ENCODE measurements at places on chromosomes 2 and 18.

DNA sequence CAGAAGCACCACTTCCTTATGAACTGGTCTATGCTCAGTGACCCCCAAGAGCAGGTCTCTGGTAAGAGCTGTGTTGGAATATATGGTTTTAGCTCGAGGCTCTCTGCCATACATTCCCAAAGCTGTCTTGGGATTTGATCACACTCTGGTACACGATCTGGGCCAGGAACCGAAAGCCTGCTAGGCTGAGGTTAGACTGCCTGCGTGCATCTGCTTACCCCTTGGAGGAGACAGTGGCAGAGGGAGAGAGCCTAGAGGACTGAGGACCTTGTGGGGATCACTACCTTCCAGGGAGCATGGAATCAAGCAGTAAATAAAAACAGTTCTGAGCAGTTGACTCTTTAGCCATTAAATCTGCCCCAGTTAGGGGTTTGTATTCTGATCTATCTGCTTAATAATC, 63.7 kb downstream of the ZNF532 start:
- peaks cover 5% of the 10 kb centered on the region for H3K4me1 ChIP-seq
- no peak overlapping the region for H3K4me3 ChIP-seq
- H3K36me3 ChIP-seq, result peaks cover 6% of the 10 kb centered on the region

DNA sequence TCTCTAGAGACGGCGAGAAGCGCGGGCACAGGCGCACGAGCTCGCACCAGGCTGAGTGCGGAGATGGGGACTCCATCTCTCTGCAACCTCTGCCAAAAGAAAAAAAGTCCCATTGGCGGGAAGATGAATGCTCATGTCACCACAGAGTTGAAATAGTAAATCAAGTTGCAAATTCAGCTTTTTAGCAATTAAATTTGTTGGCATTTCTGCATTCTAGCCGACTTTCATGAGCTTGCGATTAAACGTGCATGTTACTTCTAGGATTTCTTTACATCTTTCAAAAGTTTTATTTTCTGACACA, 588 bp downstream of the CHAC2 start:
- no peaks in the 10 kb centered on the region for H3K27me3 ChIP-seq
- no peak for DNase-seq
- peaks cover 2% of the 10 kb centered on the region for H3K36me3 ChIP-seq
- no peak overlapping the region for H3K27ac ChIP-seq
- no peaks in the 10 kb centered on the region for H3K4me1 ChIP-seq

DNA sequence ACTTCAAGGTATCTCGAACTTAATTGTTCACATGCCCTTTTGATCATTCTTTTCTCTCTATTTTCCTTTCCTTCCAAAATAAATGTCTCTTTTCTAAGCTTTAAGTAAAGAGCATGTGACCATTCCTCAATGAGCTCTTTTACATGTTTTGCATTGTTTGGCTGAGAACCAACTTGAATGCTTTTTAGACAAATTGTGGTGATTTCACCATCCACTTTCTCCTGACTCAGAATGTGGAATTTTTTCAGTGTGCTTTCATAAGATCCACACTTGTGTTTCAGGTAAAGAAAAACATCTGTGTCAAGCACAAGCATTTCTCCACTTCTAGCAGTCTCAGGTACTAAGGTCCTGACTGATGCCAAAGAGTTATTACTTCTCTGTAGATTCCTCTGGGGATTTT, 10.7 kb downstream of the RBM43 start:
- no peaks in the 10 kb centered on the region for H3K36me3 ChIP-seq
- H3K27ac ChIP-seq, result peak overlapping the region; percentile 0
- H3K4me3 ChIP-seq, result no peak overlapping the region
- no peaks in the 10 kb centered on the region for H3K27me3 ChIP-seq
- H3K4me1 ChIP-seq, result no peaks in the 10 kb centered on the region

- H3K4me1 ChIP-seq, result no peaks in the 10 kb centered on the region
- peaks cover 3% of the 10 kb centered on the region for H3K36me3 ChIP-seq
- no peaks in the 10 kb centered on the region for H3K27me3 ChIP-seq
- no peak overlapping the region for H3K27ac ChIP-seq
Measured at GRCh38 chr2:238096311-238097011, 3.7 kb upstream of the ESPNL start.

DNA sequence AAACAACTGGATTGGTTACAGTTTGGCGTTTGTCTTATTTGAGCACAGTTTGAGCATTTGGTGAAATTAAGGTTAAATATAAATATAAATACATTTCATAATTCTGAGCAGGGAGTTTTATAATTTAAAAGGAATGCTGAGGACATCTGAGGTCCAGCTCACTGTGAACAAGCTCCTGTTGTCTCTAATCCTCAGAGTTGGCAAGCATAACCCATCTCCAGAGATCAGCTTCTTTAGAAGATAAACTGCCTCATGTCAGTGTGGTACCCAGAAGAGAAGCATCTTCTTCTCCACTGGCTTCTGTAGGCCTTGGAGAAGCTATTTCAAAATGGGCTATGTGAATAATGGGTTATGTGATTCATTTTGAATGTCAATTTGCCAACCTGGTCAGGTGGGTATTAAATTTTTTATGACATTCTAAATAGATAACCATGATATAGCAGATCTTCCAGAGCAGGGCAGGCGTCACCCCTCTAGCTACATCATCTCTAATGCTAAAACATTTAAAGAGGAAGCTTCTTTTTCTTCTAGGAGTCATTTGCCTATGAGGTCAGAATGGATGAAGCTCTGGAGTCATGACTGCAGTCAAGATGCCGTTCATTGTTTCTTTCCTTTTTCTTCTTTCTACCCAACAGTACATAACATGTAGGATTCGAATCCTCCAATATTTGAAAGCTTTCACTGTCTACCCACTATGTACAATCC, 324.0 kb downstream of the RNF144A start:
- no peak overlapping the region for H3K27ac ChIP-seq
- no peaks in the 10 kb centered on the region for H3K4me1 ChIP-seq
- H3K27me3 ChIP-seq, result no peaks in the 10 kb centered on the region
- no peak for DNase-seq

DNA sequence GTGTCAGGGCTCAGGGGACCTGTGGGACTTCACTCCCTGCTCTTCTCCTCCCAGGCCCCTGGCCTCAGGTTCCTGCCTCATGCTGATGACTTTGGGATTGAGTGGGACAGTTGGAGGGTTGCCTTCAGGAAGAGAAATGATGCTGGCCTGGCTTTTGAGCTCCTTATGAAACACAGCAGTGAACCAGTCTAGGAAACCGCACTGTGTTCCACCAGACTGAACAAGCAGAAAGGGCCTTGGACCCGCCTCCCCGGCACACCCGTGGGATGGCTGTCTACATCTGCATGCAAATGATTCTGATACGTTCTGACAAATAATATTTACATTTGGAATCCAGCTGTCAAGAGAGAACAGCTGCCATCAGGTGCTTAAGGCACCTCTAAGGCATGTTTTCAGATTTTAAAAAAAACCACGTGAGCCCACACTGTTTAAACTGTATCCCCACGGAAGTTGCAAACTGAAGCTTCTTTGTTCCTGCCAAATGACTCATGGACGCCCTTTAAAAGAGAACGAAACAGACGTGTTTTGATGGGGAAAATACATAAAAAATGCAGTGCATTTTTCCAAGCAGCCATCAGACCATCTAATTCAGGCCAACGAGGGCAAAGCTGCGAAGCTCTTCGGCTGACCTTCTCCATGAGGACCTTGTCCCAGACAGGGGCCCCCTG, 27.6 kb upstream of the ASAP2 start:
- H3K4me3 ChIP-seq, result no peak overlapping the region
- H3K4me1 ChIP-seq, result peaks cover 17% of the 10 kb centered on the region
- no peak for DNase-seq
- no peaks in the 10 kb centered on the region for H3K36me3 ChIP-seq
- H3K27me3 ChIP-seq, result no peaks in the 10 kb centered on the region

- H3K27me3 ChIP-seq, result no peaks in the 10 kb centered on the region
- no peak for DNase-seq
- no peak overlapping the region for H3K27ac ChIP-seq
- no peaks in the 10 kb centered on the region for H3K4me1 ChIP-seq
- H3K4me3 ChIP-seq, result no peak overlapping the region
Measured at GRCh38 chr2:33709951-33710350, 110.9 kb upstream of the FAM98A start.

DNA sequence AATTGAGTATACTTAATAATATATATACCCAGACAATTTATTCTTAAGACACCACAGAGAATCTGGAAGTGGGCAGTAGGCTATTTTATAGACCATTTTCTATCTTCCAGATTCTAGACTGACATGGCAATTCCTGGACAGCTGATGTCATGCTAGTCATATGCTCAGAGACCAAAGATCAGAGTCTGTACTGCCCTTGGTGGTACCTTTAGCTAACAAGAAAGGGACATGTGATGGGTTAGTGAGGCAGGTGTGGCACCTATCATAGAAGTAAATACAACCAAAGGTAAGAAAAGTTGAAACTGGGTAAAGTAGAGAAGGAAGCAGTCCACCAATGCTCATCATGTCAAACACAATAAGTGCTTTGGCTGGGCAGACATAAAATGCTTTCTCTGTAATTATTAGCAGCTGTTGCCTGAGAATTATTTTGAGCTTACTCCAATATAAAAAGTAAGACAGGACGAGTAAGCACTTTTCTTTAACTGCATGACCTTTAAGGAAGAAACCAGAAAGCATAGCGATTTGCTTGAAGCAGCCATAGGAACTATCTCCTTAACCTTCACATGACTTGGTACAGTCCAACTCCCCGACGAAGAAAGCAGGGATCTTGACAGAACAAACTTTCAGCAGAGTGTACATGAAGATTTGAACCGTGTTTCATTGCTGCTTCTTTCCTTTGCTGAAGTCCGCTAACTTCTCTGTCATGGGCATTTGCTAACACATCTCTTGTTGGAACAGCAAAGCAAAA, 47.1 kb downstream of the SLC40A1 start:
- no peak for DNase-seq
- H3K4me3 ChIP-seq, result no peak overlapping the region
- no peak overlapping the region for H3K27ac ChIP-seq
- H3K36me3 ChIP-seq, result no peaks in the 10 kb centered on the region

GRCh38 chr2:146869328-146869727, 975.5 kb upstream of the ACVR2A start:
- H3K36me3 ChIP-seq, result no peaks in the 10 kb centered on the region
- DNase-seq, result no peak
- H3K27me3 ChIP-seq, result no peaks in the 10 kb centered on the region
- H3K4me3 ChIP-seq, result no peak overlapping the region
- H3K27ac ChIP-seq, result no peak overlapping the region

DNA sequence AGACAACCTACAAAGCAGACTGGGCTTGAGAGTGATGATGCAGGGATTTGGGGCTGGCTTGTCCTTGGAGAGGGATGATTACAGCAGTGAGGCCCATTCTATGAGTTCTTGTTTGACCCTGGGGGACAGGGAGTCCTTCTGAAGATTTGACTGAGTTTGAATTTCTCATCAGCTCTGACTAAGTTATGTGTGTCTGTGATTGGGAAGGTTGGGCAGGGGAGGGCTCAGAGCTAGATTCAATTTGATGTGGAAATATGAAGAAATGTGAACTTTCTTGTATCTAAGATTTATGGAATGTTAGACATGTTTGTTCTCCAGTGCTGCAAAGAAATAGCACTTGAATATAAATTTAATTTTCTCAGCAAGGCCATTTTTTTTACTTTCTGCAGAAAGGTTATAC, 19.9 kb upstream of the IL1R2 start:
- H3K27me3 ChIP-seq, result no peaks in the 10 kb centered on the region
- H3K4me3 ChIP-seq, result no peak overlapping the region
- peaks cover 15% of the 10 kb centered on the region for H3K4me1 ChIP-seq
- DNase-seq, result peak; percentile 80
- no peaks in the 10 kb centered on the region for H3K36me3 ChIP-seq

GRCh38 chr2:196220671-196221070, 49.3 kb upstream of the STK17B start:
- no peak overlapping the region for H3K4me3 ChIP-seq
- no peak for DNase-seq
- no peaks in the 10 kb centered on the region for H3K27me3 ChIP-seq
- no peak overlapping the region for H3K27ac ChIP-seq

DNA sequence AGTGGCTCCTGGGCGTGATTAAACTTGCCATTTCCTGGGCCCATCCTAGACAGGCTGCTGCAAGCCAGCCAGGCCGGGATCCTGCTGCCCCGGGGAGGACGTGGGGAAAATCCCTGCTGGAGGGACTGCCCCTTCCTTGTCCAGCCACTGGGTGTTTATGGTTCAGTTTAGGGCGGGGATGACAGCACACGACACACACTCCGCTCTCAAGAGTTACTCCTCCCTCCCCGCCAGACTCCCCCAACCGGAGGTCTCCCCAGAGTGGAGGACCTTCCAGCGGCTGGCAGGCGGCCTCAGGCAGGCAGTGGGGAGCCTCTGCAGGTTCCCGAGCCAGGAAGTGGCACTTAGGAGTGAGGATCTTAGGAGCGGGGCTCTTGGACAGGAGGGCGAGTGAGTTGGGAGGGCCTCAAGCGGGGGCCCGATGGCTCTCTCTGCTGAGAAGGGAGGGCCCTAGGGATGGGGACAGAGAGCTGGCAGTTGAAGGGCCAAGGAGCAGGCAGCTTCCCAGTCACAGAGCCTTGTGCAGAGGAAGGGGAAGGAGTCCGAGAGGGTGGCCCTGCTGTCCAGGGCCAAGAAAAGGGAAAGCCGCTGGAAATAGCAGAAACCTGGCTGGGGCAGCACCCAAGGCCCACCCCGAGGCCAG, 5.7 kb upstream of the GPR35 start:
- no peak overlapping the region for H3K27ac ChIP-seq
- DNase-seq, result no peak
- H3K4me1 ChIP-seq, result no peaks in the 10 kb centered on the region

DNA sequence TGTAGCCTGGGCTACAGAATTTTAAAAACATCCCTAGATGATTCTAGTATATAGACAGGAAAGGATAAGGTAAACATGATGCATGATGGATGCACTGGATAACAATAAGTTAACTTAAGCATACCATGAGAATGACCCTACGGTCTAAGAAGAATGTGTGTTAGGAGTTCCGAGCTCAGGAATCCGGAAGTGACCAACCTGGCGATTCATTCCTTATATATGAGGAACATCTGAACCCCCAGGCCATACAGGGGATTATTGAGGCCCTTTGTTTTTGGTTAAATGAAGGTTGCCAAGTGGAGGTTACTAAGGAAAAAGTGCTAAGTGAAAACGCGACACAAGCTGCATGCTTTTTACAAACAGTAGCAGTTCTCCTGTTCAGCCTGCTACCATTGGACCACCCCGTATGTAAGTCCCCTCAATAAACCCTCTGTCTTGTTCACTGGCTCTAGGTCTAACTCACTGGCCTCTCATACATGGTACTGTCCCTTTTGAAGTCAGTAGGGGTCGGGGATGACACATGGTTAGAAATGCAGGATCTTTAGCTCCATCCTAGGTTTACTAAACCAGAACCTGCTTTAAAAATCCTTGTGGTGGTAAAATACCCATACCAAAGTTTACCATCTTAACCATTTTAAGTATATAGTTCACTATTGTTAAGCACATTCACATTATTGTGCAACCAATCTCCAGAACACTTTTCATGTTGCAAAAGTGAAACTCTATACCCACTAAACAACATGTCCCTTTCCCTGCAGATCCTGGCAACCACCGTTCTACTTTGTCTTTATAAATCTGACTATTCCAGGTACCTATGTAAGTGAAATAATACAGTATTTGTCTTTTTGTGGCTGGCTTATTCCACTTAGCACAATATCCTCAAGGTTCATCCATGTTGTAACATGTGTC, 111.0 kb upstream of the MAP4K3 start:
- no peaks in the 10 kb centered on the region for H3K27me3 ChIP-seq
- DNase-seq, result peak; percentile 97
- H3K4me3 ChIP-seq, result no peak overlapping the region
- no peaks in the 10 kb centered on the region for H3K36me3 ChIP-seq
- no peaks in the 10 kb centered on the region for H3K4me1 ChIP-seq
- no peak overlapping the region for H3K27ac ChIP-seq
